Activated naive CD4-positive, alpha-beta T cell treated with Interleukin-2 at 50 U/mL for 16 hours (primary cell): ENCODE measurements at places on chromosomes 1 and 21.
A peak's percentile ranks its signal among the peaks of the same experiment; 100 is the strongest.

DNA sequence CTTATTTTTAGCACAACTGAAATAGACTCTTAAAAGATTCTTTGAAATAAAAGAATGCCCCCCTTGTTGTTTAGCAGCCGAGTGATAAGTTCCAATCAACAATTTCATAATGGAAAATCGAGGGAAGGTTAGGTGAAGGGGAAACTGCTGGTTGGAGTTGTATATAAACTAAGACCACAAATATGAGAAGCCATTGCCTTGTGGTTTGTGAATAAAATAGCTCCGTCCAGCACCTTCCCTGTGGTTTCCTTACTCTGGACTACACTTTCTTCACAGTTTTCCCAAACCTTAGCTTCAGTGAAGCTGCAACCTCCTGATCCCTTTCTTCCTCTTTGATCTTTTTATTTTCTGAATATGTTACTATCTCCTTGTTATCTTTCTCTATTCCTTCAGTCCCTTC lies 6.7 kb upstream of the RAB3GAP2 start:
- no peak for DNase-seq

GRCh38 chr1:226786550-226786949 lies 47.5 kb upstream of the ITPKB start:
- no peak for DNase-seq

- peak; percentile 9 for DNase-seq
These were observed 32.9 kb upstream of the UTS2 start for GRCh38 chr1:7885513-7886404.

DNA sequence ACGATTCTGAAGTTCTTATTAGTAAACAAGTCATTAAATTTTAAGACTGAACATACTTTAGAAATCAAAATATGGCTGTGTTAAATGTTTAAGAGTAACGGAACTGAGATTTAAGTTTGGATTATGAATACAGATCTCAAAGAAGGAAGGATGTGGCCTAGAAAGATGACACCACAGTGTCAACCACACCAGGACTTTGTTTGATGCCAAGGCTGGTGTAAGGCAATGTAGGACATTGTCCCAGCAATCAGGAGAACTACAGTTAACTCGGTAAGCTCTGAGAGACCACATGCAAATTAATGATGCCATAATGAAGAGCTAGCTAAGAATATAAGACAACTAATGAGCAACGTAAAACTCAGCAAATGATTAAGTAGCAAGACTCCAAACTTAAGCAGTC lies 932.9 kb downstream of the ADGRL2 start:
- no peak for DNase-seq

DNA sequence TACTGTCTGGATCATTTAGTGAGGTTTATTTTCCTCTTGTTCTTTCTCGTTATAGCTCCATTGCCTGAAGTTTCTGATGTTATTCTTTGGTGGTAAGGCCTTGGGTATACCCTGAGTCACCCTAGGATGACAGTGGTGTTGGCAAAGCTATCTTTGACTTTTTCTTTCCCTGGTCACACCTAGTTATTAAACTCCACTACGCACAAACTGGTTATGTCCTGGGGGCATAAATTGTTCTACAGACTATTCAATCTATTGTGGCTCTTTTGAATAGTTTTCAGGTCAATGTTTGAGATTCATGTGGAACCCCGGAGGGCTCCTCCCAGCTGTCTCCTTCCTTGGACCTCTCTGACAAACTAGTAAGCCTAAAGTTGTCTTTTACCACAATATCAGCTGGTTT lies 157.7 kb downstream of the SLC35F3 start:
- DNase-seq = no peak

DNA sequence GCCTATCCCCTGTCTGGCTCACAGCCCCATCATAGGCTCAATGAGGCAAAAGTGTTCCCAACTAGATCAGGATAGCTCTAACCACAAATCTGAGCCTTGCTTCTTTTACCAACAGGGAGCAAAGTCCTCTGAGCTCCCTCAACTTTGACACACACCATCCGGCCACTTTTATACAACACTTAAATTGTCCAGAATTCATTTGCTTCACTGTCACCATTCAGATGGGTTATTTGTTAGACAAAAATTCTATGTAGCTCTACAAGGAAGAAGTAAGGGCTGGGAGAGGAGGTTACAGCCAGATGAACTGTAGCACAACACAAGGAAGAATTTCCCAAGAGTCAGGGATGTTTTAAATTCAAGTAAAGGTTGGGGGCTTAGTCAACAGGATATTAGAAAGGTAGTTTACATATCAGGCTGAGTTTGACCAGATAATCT lies 50.8 kb downstream of the TGFBR3 start:
- DNase-seq = no peak

DNA sequence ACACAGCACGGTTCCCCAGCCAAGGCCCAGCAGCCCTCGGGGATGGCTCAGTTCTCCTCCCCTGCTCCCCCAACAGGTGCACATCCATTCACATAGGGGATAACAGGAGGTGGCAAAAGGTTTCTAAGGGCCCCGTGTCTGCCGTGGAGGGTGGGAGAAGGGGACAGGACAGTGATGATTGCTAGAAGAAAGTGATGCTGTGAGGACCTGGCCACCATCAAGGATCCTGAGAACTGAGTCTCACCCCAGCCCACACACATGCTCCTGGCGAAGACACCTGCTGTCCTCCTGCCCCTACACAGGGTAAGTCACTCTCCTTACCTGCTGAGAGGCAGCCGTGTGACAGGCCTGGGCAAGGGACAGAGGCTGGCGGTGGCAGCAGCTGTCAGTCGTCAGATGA lies 54.5 kb downstream of the GNG4 start:
- no peak for DNase-seq

- no peak for DNase-seq
These were observed 74.9 kb upstream of the IRF2BP2 start for GRCh38 chr1:234684856-234685255.

DNA sequence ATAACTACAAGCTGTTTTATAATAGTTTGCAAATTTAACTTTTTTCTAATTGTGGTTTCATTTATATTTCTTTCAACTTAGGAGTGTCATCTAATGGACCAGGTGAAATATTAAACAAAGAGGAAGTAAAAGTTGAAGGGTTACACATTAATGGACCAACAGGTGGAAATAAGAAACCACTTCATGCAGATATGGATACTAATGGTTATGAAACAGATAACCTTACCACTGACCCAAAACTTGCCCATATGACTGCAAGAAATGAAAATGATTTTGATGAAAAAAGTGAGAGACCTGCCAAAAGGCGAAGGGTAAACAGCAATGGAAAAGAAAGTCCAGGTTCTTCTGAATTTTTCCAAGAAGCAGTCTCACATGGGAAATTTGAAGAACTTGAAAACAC lies 59.7 kb downstream of the MIER1 start:
- DNase-seq = no peak

DNA sequence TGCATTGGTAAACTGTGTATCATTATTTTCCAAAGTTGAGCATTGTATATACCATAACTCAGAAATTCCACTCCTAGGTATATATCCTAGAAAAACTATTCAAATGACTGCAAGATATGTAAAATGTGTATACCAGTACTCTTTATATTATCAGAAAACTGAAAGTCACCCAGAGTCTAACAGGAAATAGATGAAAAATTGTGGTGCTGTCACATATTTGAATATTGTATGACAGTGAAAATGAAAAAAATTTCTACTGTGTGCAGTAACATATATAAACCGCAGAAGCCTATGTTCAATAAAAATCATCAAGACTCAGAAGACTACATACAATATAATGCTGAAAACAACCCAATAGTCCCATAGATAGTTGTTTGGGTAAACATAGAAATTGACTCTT lies 74.4 kb upstream of the LYPLAL1 start:
- DNase-seq = no peak

DNA sequence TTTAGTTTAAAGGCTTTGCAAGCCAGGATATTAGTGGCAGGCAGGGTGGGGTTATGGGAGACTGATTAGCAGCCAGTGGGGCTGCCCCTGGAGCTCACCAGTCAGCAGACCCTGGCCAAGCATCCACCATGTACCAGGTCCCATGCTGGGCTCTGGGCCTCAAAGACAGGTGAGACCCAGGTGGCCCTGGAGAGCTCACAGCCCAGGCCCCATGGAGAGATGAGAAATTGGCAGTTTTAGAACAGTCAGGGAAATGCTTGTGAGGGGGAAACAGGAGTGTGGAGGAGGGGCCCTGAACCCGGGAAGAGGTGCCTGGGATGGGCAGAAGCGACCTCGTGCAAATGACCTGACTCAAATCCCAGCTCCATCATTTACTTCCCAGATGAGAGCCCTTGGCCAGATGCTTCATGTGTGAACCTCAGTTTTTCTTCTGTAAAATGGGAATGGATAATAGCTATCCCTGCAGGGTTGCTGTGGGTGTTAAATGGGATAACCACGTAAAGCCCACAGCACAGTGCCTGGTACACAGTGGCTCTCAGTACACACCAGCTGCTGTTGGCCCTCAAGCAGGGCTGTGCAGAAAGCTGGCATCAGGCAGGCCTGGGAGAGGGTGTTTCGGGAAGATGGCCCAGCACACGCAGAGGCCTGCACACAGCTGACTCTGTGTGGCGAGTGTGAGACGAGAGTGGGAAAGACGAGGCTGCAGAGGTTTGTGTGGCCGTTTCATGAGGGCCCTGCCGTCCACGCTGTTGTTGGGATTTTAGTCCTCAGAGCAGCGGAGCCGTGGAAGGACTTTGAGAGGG lies 518.5 kb downstream of the PTPRU start:
- no peak for DNase-seq

DNA sequence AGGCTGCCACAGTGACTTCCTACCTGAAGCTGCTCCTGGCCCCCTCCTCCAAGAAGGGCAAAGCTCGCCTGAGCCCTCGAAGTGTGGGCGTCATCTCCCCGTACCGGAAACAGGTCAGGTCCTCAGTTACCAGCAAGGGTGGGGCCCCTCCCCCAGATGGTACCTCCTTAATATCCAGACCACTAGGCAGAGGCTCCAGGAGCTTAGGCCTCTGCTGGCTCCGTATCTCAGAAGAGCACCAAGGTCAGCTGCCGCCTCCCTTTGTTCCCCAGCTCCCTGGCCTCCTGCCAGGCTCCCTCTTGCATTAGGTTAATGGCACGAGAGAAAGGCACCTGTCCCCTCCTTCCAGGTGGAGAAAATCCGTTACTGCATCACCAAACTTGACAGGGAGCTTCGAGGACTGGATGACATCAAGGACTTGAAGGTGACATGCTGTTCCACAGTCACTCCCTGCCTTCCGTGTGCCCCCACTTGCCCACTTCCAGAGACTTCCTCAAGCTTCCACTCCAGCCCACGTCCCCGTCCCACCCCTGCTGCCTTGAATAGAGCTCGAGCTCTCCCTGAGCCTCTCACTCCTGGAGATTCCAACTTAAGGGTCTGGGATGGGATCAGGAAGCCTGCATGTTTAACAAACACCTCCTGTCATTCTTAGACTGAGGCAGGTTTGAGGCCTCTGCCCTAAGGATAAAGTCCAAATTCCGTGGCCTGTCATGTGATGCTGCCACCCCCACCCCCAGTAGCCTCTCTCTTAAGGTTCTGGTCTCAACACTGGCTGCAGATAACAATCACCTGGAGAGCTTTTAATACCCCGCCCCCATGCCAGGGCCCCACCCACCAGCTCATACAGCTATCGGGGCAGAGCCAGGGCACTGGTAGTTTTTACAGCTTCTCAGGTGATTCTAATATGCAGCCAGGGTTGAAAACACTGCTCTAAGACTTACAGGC lies 8.3 kb downstream of the RHOC start:
- no peak for DNase-seq
